Naive thymus-derived CD8-positive, alpha-beta T cell (primary cell): ENCODE measurements at places on chromosomes 5 and 9. TPM values are rescaled to one million over a fixed set of nuclear protein-coding genes. Genes with fewer than 3 reads are reported as not detected.

FOXD4L4 gene
- 0.44 TPM for total RNA-seq

ADAMTS16 gene
- not detected for total RNA-seq

CAVIN4 gene
- total RNA-seq: not detected

- H3K27me3 ChIP-seq: peaks cover 9% of the 10 kb centered on the region
- DNase-seq: no peak
- H3K36me3 ChIP-seq: no peaks in the 10 kb centered on the region
Observed at GRCh38 chr9:80157561-80157983, 585.8 kb downstream of the TLE4 start.

IGIP gene
- total RNA-seq: 11.6 TPM

FUT7 gene
- 0.13 TPM for total RNA-seq

GRCh38 chr5:63686938-63687337 lies 275.3 kb downstream of the HTR1A start:
- H3K27me3 ChIP-seq: no peaks in the 10 kb centered on the region
- H3K36me3 ChIP-seq: no peaks in the 10 kb centered on the region
- no peak overlapping the region for H3K27ac ChIP-seq
- H3K4me1 ChIP-seq: no peaks in the 10 kb centered on the region
- no peak for DNase-seq
- no peak overlapping the region for H3K4me3 ChIP-seq

- peak overlapping the region; percentile 37 for H3K27ac ChIP-seq
- H3K36me3 ChIP-seq: no peaks in the 10 kb centered on the region
- no peaks in the 10 kb centered on the region for H3K27me3 ChIP-seq
- DNase-seq: no peak
Observed at GRCh38 chr5:133203317-133204305, 151.8 kb downstream of the HSPA4 start.

DNA sequence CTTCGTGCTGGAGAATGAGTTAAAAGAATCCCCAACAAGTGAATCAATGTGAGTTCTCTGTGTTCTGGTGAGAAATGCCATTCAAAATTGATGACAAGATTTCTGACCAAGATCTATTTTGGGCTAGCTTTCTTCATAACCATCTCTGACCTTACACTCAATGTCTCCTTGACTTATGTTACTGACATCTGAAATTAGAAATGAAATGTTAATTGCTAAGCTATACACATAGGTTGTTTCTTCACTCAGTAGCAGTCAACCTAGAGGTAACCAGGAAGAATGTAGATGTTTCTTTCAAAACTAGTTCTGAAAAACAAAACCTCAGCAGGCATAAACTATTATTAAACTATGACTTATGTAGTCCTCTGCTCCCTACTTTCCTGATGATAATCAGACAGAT lies 2220.7 kb upstream of the C9orf72 start:
- H3K27me3 ChIP-seq: no peaks in the 10 kb centered on the region
- no peak for DNase-seq
- no peaks in the 10 kb centered on the region for H3K4me1 ChIP-seq
- H3K27ac ChIP-seq: no peak overlapping the region
- H3K36me3 ChIP-seq: no peaks in the 10 kb centered on the region
- H3K4me3 ChIP-seq: no peak overlapping the region

DNA sequence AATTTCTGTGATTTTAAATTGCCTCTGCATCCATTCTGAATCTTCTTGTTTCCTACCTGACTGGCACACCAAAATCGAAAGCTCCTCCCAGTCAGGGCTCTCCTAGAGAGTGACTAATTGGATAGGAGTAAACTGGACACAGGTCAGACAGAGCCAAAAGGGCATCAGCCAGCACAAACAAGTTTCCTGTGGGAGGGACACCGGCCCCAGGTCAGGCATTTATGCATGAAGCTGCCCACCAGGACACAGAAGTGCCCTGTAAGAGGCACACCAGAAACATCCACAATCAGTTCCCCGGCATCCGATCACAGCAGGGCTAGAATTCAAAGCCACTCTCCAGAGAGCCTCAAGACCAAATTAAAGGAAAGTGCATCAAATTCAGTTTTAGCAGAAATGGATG lies 78.4 kb downstream of the SFXN1 start:
- H3K4me1 ChIP-seq: peaks cover 2% of the 10 kb centered on the region
- no peaks in the 10 kb centered on the region for H3K36me3 ChIP-seq
- H3K4me3 ChIP-seq: no peak overlapping the region
- peaks cover 9% of the 10 kb centered on the region for H3K27me3 ChIP-seq

PCDHB2 gene
- not detected for total RNA-seq

GABRA1 gene
- total RNA-seq: not detected

DNA sequence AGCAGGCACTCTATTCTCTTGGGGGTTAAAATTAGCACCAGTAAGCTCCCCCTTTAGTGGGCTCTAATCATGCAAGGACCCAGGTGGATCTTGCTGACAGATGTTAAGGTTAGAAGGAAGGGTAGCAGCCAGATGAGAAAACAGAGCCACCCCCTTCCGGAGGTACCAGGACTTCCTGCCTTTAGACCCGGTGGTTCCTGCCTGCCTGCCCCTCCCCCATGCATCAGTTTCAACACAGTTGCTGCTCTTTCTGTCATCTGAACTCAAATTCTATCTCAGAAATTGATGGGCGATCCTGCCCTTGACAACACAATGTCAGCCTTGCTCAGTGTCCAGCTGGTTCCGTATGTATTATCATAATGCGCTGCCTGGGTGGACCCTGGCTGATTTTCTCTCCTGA lies 287.3 kb downstream of the EBF1 start:
- no peaks in the 10 kb centered on the region for H3K27me3 ChIP-seq
- H3K27ac ChIP-seq: peak overlapping the region; percentile 81
- peak overlapping the region; percentile 72 for H3K4me3 ChIP-seq
- peak; percentile 77 for DNase-seq
- peaks cover 57% of the 10 kb centered on the region for H3K4me1 ChIP-seq

DNA sequence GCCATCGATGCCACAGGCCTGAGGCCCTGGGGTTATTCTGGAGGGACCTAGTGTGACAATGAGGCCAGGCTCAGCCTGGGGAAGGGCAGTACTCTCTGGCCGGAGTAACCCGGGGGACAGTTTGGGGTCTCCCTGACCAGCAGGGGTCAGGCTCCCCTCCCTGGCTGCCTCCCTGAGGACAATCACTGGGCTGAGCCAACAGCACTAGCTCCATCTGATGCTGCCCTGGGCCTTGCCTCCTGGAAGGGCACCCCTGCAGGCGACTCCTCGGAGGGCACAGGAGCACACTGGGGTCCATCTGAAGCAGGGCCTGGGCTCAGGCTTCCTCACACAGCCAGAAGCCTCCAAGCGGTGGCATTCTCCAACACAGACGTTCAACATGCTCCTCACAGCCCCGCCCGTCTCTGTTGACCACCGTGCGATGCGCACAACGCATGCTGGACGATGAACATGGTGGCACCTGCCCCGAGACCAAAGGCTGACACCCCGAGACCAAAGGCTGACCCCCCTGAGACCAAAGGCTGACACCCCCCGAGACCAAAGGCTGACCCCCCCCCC lies 68.3 kb downstream of the ADAMTS2 start:
- no peak for DNase-seq
- no peak overlapping the region for H3K27ac ChIP-seq
- H3K4me1 ChIP-seq: no peaks in the 10 kb centered on the region
- H3K27me3 ChIP-seq: no peaks in the 10 kb centered on the region
- no peaks in the 10 kb centered on the region for H3K36me3 ChIP-seq

GRCh38 chr5:73274881-73275663 lies 102.1 kb downstream of the TMEM174 start:
- no peaks in the 10 kb centered on the region for H3K36me3 ChIP-seq
- DNase-seq: no peak
- no peak overlapping the region for H3K4me3 ChIP-seq
- peaks cover 2% of the 10 kb centered on the region for H3K4me1 ChIP-seq
- no peak overlapping the region for H3K27ac ChIP-seq
- H3K27me3 ChIP-seq: peaks cover 42% of the 10 kb centered on the region

- no peak overlapping the region for H3K4me3 ChIP-seq
- H3K27ac ChIP-seq: no peak overlapping the region
- no peaks in the 10 kb centered on the region for H3K36me3 ChIP-seq
Observed at GRCh38 chr9:37010976-37011375, 23.1 kb downstream of the PAX5 start.

ZNF346 gene
- total RNA-seq: 21.3 TPM

DNA sequence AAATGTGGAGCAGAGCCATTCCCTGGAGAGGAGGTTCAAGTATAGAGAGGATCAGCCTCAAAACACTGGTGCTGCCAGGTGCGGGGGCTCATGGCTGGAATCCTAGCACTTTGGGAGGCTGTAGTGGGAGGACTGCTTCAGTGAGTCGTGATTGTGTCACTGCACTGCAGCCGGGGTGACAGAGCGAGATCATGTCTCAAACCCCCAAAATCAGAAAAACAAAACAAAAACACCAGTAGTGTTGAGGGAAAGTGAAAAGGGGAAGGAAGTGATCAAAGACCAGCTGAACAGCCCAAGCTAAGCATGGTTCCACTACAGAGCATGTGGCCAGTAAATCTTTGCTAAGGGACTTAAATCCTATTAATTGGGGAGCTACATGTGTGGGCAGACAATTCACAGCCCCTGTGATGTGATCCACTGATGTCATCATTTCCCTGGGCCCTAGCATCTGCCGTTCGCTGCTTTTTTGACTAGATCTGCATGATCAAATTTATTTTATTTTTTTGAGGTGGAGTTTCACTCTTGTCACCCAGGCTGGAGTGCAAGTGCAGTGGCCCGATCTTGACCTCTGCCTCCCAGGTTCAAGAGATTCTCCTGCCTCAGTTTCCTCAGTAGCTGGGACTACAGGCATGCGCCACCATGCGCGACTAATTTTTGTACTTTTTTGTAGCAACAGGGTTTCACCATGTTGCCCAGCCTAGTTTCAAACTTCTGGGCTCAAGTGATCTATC lies 2.7 kb upstream of the PCBD2 start:
- H3K4me3 ChIP-seq: no peak overlapping the region
- H3K4me1 ChIP-seq: peaks cover 8% of the 10 kb centered on the region
- no peak for DNase-seq
- peak overlapping the region; percentile 76 for H3K27ac ChIP-seq
- H3K36me3 ChIP-seq: no peaks in the 10 kb centered on the region
- H3K27me3 ChIP-seq: no peaks in the 10 kb centered on the region
